ENCODE measurements at places on chromosomes 4 and X.

DNA sequence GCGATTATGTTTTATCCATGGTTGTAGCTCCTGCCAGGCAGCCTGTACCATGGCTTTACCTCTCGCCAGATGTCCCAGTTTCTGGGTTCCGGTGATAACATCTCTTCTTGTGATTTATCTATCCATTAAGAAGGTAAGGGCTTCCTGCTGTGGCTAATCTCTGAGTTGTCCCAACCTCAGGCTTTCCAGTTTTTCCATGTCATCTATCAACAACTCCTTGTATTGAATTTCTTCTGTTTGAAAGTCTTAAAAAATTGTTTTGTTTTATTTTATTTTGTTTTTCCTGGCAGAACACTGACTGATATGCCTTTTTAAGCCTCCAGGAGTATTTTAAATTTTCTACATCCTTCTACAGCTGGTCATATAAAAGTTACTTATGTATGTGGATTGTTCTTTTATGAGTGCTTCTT, 241.9 kb downstream of the ANTXR2 start:
- DNase-seq, result no peak

GRCh38 chr4:130545596-130545995, 1449.6 kb downstream of the C4orf33 start:
- DNase-seq, result no peak

DNA sequence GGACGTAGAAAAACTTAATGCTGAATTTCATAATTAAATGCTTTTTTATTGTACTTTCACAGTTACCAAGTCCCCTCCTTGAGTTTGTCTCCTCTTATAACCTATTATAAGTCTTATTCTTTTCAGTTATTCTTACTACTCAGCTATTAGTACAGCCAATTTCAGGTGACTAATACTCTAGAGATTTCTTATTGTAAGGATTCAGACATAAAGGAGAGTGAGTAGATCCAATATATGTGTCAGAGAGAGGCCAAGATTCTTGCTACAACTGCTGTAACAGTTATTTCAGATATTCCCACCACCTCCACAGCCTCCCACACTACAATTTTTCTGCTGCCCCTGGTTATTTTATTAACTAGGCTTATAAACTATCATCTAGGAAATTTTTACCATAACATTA, 274.5 kb downstream of the GPAT3 start:
- no peak for DNase-seq

DNA sequence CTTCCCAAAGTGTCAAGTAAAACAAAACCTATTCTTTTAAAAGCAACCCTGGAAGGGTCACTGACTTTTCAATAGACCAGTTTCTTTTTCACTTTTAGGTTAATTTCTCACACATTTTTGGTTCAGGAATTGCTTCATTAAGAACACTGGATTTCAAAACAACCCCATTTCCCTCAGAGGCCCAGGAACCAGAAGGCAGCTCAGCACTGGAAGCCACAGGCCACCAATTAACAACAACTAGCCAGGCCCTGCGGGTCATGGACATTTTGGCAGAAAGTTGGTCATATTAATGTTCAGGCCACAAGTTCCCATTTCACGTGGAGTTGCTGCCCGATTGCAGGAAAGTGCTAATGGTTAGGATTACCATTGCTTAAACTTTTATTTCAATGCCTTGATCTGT, 39.8 kb downstream of the HAND2 start:
- DNase-seq, result no peak

DNA sequence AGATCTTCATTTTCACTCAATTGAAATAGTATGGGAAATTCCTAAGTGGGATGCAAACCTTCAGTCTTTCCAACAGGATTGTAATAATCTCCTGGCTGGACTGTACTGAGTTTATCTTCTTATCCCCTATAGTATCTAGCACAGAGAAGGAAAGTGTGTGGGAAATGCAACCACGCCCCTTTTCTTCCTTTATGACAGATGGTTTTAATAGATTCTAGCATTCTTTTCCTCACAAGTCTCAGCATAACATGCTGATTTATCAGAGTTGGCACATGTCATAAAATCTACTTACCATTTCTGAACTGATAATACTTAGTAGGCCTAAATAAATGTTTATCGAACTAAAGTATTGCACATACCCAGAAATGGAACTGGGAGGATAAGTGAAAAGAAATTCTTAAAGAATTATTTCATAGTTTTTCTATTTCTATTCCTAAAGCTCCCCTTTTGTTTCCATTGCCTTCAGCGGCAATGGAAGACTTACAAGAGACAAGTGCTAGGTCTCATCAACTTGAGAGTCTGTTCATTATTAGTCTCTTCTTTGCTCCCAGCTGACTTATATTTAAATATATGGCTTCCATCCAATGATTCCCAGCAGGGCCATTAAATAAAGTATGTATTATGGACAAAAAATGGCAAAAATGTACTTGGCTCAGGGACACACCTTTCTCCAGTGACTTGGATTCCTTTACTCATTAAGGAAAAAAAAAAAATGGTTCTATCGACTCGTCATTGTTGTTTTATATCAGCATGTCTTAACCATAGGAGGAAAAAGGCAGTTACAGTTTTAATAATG, 484.5 kb downstream of the IL1RAPL1 start:
- no peak for DNase-seq

All from CD4-positive, alpha-beta T cell treated with Interleukin-17A for 1 hour (primary cell).